ENCODE measurements at places on chromosomes 5 and 9.
A peak's percentile ranks its signal among the peaks of the same experiment; 100 is the strongest.

GRCh38 chr5:179377421-179378115, 32.3 kb upstream of the ADAMTS2 start:
- DNase-seq = peak; percentile 49

DNA sequence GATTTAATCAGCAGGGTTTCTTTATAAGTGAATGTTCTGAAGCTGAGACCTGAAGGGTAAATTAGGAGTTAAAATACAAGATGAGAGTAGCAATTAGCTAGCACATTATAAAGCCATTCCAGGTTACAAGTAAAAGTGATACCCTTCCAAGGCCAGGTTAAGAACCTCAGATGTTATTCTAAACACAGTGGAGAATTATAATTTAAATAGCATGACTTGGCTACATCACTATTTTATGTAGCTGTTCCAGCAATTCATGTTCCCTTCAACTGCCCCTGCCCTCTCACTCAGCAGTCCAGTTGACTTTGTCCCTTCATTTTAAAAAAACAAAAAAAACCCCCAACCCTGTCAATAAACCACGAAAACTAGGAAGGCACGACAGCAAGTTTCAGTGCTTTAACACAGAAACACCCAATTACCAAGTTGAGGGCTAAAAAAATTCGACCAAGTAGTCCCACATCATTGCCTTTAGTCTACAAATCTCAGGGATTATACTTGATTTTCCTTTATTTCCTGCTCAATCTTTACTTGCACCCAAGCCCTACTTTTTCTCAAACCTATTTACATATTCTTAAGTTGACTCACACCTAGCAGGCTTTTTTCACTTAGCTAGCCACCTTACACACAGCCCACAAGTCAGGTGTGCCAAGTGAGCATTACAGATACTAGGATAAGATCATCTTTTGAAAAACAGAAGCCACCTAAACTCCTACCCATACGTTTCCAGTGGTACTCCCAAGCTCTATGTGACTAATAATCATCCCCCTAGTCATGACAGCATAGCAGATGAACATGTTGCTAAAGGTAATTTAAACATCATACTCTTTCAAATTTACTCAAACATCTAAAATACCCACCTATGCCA, 3.4 kb downstream of the RPL37 start:
- DNase-seq = no peak

DNA sequence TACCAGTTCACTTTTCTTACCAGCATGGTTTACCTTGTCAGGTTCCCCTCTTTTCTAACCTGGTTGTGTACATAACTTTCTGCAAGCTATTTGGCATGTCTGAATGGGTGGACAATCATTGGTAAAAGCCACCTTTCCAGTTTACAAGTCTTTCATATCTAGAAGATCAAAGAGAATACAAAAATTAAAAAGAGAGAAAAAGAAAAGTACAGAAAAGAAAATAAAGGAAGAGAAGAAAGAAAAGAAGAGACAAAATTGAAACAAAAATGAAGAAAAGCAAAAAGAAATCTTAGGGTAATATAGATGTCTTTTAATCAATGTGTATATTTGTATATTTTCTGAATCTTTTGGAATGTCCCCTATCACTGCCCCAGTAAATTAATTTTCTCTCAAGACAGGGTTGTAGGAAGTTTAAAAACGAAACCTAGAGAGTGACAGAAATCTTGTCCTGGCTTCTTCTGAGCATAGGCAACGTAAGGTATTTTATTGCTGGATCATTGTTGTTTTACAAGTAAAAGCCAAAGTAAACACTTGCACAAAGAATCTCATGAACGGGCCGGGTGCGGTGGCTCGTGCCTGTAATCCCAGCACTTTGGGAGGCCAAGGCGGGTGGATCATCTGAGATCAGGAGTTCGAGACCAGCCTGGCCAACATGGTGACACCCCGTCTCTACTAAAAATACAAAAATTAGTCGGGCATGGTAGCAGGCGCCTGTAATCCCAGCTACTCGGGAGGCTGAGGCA, 98.7 kb upstream of the IFNE start:
- DNase-seq = no peak

GRCh38 chr5:159157552-159157951, 51.8 kb downstream of the RNF145 start:
- DNase-seq = no peak

DNA sequence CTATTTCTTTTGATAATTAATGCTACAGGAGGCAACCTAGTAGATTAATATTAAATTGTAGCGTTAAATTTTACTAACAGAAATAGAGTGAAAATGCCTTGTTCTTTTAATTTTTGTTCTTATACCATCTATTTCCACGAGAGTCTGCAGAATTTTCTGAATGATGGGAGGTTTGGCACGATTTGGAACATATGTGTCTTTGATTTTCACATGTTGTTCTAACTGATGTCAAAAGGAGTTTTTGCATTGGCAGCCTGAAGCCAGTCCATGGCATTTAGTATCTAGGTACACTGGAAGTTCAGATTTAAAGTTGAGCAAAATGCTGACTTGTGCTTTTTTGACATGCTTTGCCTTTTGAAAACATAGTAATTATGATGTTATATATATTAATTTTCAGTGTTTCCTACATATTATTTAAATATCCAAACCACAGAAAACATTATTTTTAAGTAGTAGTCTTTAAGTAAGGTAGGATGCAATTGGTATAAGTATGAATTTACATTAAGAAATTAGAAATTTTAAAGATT, 103.0 kb downstream of the PBX3 start:
- DNase-seq = no peak

DNA sequence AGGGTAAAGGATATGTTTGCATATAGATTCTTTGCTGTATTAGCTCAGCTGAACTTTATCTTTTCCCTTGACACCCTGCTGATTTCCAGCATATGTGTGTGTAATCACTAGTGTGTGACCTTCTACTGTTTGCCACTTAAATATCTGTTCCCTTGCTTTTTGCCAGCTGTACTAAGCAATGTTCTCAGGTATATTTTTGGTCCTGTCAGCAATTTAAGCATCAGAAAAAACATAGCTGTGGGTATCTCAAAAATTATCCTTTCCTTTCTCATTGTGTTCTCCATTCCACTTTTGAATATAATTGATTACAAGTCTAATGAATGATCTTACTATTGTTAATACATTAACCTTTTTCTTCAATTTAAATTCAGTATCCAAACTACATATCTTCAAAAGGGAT, 59.2 kb upstream of the CDH10 start:
- no peak for DNase-seq

DNA sequence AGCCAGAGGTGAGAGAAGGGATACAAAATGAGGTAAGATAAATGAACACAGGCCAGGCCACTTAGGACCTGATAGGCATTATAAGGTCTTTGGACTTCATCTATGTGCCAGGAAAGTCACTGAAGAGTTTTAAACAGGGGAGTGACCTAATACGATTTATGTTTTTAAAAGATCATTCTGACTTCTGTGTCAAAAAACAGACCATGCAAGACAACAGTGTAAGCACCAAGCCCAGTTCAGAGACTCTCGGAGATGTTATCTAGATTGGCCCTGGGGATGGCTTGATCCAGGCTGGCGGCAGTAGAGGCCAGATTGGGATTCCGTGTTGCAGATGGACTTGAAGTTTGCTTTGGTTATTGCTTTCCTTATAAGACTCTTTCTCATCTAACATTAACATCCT, 43.0 kb upstream of the DPYSL3 start:
- DNase-seq = no peak

GRCh38 chr5:180340856-180341255, 12.3 kb downstream of the GFPT2 start:
- DNase-seq = peak; percentile 56

DNA sequence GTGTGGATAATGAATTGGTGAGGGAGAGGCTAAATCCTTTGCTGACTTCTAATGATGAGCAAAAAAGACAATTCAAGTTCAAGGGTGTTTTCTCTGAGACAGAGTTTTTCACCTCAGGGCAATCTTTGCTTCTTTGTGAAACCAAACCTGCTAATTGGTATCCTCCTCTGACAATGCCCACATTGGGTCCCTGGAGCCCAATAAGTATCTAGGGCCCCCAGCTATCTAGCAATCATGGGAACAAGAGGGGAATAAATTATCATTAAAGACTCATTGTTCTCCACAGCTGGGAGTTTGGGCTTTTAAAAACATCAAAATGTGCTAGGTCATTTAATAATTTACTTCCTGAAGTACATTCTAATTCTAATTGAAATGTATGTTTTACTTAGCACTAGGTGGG, 227.3 kb downstream of the TMEM167A start:
- no peak for DNase-seq

DNA sequence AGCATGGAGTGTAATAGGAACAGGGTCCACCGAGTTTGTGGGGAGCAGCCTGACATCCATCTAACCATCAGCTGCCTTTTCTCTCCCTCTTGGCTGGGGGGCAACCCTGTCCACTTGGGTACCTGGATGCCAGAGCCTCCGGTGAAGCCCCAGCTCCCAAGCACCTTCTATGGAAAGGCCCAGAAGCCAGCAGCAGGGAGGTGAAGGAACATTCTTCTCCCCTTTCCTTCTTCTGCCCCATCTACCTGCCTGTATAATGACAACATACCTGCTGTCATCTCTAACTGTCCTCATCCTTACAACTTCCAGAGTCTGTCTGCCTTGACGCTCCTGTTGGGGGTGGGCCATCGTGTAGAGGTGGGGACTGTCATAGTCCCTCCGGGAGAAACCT, 33.1 kb downstream of the THBS4 start:
- no peak for DNase-seq

GRCh38 chr5:7876867-7877266, 7.9 kb downstream of the MTRR start:
- peak; percentile 71 for DNase-seq

DNA sequence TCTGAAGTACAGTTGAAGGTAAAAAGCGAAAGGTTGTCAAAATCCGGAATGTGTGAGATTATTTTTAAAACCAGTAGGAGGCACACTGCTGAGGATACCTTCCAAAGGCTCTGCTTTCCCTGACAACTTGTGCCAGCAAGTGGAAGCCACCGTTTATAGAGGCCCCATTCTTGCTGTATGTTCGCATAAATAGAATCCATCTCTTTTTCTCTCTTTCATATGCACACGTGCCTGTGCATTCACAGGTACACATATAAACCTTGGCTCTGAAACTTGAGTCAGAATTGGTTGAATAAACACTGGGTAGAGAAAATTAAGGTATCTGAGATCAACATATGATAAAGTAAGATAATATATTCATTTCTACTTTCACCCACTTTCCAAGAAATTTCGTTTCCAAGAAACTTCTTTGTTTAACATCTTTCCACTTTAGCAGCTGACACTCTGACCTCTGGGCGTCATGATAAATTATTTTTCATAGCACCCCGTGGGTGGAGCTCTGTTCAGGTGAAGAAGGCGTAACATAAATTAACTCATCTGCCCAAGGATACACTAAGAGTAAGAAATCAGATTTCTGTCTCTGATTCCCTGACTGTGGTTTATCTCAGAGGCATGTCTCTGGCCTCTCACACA, 63.7 kb upstream of the RICTOR start:
- no peak for DNase-seq
